ENCODE measurements at places on chromosomes 6 and 20.

DNA sequence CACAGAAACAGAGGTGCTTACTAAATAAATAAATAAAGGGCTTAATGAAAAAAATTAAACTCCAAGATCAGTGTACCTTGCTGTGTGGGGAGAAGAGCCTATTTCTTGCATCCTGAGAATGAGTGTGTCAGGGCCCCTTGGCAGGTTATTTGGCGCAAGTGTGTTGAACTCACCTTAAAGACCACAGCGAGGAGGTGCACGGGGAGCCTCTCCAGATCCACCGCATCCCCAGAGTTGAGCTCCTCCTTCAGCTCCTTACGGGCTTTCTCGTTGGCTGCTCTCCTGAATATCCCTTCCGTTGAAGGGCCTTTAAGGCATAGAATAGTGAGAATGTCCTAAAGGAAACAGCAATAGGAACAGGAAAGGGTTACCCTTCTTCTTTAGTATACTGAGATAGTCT, 3.6 kb downstream of the TAGAP start:
- no peak for DNase-seq

GRCh38 chr6:6515691-6516607, 72.6 kb upstream of the LY86 start:
- DNase-seq, result no peak

DNA sequence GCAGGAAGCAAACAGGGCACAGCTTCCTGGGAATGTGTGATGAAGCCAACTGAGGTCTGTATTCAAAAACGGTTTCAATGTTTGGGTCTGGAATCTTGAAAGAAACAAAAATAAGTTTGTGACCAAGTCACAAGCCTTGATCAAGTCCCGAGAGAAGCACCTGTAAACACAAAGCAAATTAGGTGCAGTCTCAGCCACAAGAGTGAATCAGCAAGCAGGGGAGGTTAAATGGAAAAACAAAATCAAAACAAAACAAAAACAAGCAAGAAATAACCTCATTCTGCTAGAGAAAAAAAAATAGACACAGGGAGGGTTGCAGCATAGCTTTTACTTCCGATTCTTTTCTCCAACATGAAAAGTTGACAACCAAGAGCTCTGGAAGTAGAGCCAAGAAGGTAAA, 201.7 kb downstream of the CLIC5 start:
- DNase-seq, result no peak

GRCh38 chr20:3276680-3277015, 37.7 kb upstream of the SLC4A11 start:
- no peak for DNase-seq

DNA sequence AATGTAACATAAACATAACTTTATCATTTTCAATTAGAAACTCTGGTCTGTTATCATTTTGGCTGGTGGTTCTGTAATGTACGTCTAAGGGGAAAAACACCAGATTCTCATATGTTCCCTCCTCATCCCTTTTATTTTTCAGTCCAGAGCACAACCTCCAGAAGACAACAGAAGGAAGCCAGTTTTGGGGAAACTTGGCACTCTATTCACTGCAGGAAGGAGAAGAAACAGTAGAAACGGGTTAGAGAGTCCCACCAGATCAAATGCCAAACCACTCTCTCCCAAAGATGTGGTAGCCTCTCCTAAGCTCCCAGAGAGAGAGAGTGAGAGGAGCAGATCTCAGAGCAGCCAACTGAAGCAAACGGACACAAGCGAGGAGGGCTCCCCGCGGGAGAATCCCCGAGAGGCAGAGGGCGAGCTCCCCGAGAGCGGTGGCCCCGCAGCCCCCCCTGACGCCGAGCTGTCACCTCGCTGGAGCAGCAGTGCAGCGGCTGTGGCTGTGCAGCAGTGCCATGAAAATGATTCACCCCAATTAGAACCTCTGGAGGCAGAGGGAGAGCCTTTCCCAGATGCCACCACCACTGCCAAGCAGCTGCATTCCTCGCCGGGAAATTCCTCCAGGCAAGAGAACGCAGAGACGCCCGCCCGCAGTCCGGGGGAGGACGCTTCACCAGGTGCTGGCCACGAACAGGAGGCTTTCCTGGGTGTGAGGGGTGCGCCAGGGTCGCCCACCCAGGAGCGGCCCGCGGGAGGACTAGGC, 117.8 kb downstream of the RTN4IP1 start:
- no peak for DNase-seq

DNA sequence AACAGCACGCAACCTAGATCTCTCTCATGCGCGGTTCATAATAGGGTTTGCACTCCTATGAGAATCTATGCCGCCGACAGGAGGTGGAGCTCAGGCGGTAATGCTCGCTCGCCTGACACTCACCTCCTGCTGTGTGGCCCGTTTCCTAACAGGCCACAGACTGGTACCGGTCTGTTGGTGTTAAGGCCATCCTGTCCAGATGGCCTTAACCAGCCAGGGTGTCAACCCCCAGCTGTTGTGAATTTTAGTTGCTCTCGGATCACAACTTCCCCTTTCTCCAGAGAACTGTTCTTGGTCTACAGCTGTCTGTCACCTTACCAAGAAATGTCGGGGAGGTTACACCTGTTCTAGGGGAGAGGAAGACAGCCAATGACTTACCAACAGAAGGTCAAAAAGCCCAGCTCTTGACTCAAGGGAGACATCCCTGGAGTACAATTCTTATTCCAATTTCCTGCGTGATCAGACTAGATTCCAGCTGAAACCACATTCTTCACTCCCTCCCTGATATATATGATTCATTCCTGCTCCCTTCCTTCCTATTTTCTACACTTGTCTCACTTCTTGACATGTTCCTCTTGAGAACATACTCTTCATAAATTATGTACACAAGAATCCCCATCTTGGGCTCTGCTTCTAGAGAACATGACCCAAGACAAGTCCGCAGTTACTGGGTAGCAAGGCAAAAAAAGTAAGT, 23.1 kb upstream of the DNAAF9 start:
- DNase-seq, result no peak

GRCh38 chr6:52244400-52244799, at the start of gene IL17F:
TSS of gene IL17F (minus strand) at chr6:52244500. CDS start at chr6:52244429, 71 bp downstream.
- DNase-seq, result no peak

DNA sequence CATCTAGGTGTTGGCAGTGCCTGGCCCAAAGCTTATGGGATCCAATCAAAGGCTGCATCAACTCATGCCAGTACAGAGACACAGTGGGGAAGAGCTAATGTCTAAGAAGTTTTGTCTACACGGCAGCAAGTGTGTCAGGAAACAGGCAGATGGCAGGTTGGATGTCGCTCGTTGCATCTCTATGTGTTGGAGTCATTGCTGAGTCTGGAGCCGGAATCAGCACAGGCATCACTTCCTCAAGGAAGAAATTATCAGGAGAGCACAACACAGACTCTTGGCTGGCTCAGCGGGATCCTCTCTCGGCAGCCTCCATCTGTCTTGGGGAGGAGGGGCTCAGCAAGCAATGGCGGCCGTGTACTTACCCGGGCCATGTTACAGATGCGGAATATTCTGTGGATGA, 467.2 kb upstream of the CHD6 start:
- no peak for DNase-seq

- DNase-seq, result no peak
These were observed 22.7 kb downstream of the RAMACL start for GRCh38 chr6:166563805-166564204.

Measured in SW 1271 (cell line).